ENCODE measurements at places on chromosomes 13 and 19. TPM values are rescaled to one million over a fixed set of nuclear protein-coding genes. Genes with fewer than 3 reads are reported as not detected.

Gene LTBP4
- 145 TPM for total RNA-seq

Gene ACER1
- total RNA-seq = not detected

Gene ZNF575
- 2.6 TPM for total RNA-seq

Gene VSTM1
- not detected for total RNA-seq

GRCh38 chr13:34513526-34513925 is 428.5 kb upstream of the NBEA start:
- no peak for DNase-seq

Measured in type B pancreatic cell (in vitro differentiated cells).